Caco-2 (cell line): ENCODE measurements at places on chromosomes 6 and 20. TPM values are rescaled to one million over a fixed set of nuclear protein-coding genes. Genes with fewer than 3 reads are reported as not detected.
A peak's percentile ranks its signal among the peaks of the same experiment; 100 is the strongest.

DNA sequence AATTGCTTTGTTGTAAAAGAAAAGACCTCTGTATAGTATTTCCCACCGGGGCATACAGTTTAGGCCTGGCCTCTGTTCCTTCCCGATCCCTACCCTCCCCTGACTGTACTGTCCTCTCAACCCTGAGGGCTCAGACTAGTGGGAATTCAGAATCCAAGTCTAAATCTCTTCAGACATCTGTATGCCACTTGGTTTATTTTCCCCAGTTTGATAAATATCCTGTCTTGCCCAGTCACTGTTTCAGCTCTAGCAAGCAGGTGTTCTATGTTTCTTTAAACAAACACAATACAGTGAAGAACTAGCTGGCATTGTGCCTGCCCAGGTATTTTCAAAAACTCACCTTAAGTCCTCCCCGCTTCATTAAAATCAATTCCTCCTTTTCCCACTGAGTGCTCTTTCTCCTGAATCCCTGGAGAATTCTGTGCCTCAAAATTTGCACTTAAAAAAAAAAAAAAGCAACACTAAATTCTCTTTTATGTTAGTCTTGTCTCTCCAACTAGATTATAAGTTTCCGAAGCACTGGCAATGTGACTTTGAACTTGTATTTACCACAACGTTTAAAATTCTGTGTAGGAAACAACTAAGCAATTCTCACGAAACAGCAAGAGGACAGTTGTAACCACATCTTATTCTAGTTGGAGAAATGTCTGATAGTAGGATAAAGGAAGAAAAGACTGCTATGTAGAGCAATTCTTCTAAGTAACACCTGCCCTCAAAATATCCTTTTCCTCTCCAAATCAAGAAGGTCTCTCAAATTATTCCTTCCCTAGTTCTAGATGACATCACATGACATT is 112.0 kb upstream of the CARMIL1 start:
- no peak overlapping the region for H3K4me3 ChIP-seq
- H3K4me1 ChIP-seq: no peaks in the 10 kb centered on the region
- no peaks in the 10 kb centered on the region for H3K27me3 ChIP-seq

GRCh38 chr6:5246141-5247097 is 14.3 kb downstream of the LYRM4 start:
- H3K27me3 ChIP-seq: no peaks in the 10 kb centered on the region
- no peak for DNase-seq
- no peak overlapping the region for H3K27ac ChIP-seq
- H3K36me3 ChIP-seq: peaks cover 2% of the 10 kb centered on the region
- no peak overlapping the region for H3K4me3 ChIP-seq
- H3K4me1 ChIP-seq: peaks cover 5% of the 10 kb centered on the region; the same call in 1 of the 2 replicates

GRCh38 chr6:154509421-154510143 is 903 bp downstream of the CNKSR3 start:
- H3K4me1 ChIP-seq: peaks cover 42% of the 10 kb centered on the region
- H3K36me3 ChIP-seq: no peaks in the 10 kb centered on the region; the same call in 1 of the 2 replicates
- peak; percentile 45 for DNase-seq

DNA sequence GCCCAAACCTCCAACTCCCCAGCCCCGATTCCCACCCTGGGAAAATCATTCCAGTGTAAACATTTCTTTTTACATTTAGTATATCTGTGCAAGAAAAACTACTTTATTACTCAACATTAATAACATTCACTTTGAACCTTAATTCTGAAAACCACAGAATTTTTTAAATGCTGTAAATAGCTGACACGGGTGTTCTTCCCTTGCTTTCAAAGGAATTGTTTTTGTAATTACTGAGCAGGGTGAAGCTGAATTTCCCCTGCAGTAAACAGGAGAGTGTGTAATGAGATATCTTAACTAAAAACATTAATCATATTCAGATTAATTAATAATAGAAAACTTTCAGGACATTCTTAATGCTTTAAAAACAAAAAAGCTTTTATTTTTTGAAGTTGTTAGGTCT is 99.3 kb upstream of the CITED2 start:
- H3K27ac ChIP-seq: no peak overlapping the region
- H3K4me1 ChIP-seq: peaks cover 22% of the 10 kb centered on the region
- H3K27me3 ChIP-seq: no peaks in the 10 kb centered on the region
- no peaks in the 10 kb centered on the region for H3K36me3 ChIP-seq

The FNDC1 gene
- total RNA-seq: not detected in 2 replicates

- no peaks in the 10 kb centered on the region for H3K36me3 ChIP-seq
- H3K27ac ChIP-seq: no peak overlapping the region
- H3K27me3 ChIP-seq: no peaks in the 10 kb centered on the region
- no peaks in the 10 kb centered on the region for H3K4me1 ChIP-seq
- H3K4me3 ChIP-seq: no peak overlapping the region
- no peak for DNase-seq
These were observed 10.6 kb downstream of the TAAR1 start for GRCh38 chr6:132648356-132648755.

The LY6G6D gene
- not detected in 2 replicates for total RNA-seq

- H3K36me3 ChIP-seq: no peaks in the 10 kb centered on the region
- no peak for DNase-seq
- H3K4me3 ChIP-seq: no peak overlapping the region
These were observed 234.6 kb downstream of the DLL1 start for GRCh38 chr6:170056278-170056711.

The DUSP15 gene
- total RNA-seq: 8.2 and 9.1 TPM in 2 replicates

The TMC2 gene
- total RNA-seq: not detected in 2 replicates

DNA sequence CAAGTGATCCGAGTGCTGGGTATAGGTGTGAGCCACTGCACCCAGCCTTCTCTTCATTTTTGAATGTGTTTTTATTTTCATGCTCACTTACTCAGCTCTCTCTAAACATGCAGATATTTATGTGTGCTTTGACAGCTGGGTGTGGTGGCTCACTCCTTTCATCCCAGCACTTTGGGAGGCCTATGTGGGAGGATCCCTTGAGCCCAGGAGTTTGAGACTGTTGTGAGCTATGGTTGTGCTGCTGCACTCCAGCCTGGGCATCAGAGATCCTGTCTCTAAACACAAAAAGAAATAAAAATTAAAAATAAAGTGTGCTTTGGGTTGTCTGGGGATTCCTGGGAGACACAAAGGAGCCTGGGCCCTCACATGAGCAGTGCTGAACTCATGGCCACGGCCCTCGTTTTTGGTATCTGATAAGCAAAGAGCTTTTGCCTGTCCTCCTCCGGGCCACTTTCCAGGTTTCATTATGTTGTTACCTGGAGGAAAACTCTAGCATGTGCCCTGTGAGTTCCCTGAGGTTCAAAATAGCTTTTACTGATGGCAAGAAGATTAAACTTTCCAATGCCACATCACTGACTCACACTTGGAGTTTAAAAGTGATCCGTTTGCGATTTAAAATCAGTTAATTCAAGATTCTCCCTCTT is 78.5 kb downstream of the CD164 start:
- no peak overlapping the region for H3K27ac ChIP-seq
- no peaks in the 10 kb centered on the region for H3K27me3 ChIP-seq
- H3K36me3 ChIP-seq: no peaks in the 10 kb centered on the region
- no peak for DNase-seq
- peaks cover 16% of the 10 kb centered on the region for H3K4me1 ChIP-seq
- no peak overlapping the region for H3K4me3 ChIP-seq
